HT-29 (cell line): ENCODE measurements at places on chromosomes 12 and 14. TPM values are rescaled to one million over a fixed set of nuclear protein-coding genes. Genes with fewer than 3 reads are reported as not detected.

DNA sequence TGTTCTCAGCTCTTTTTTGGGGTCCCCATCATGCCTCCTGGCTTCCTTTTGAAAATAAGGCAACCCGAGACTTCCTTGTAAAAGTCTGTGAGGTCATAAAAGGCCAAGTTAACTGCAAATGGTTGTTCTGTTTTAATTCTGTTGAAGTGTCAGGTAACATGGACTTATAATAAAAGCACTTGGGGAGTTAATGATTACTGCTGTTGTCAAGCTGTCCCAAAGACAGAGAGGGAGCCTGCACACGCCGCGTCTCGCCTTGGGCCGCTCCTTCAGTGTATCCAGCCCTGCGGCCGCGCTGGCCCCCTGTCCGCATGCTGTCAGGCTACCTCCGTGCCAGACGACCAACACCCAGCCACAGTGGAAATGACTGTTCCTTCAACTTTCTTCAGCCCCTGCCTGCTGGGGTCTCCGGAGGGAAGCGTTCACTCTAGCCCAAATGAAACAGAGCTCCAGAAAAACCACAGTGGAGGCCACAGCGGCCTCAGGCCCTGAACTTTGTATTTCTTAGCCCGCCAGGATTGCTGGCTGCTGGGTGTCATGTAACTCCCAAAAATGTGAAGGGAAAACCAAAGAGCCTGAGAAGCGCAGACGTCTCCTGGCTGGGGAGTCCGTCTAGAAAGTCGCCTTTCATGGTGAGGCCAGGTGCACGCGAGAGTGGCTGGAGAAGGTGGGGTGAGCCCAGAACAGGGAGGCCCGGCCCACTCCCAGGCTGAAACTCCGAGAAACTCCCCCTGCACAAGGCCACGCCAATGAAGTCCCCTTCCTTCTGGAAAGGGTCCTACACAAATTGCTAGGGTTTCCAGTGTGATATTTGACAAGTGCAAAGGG, 189.1 kb downstream of the ZFP36L1 start:
- DNase-seq, result no peak

AMN1 gene
- total RNA-seq, result 2.7 and 4.3 TPM in 2 replicates

GRCh38 chr12:19739195-19739776, 300.0 kb downstream of the AEBP2 start:
- peak; percentile 65 for DNase-seq

DNA sequence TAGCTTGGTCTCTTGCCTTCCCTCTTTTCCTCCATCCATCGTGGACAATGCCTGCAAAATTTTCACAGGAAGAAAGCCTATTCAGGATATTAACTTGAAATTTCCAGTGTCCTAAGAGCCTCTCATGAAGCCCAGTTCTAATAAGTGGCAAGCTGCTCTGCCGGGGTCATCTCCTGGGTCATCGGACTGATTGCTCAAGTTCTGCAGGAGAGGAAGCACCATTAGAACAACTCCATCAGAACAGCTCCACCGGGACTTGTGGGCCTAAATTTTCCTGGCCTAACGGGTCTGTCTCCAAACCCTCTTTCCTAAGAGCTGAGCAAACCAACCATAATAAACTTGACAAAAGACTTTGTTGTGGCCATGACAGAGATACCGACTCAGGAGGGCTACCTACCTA, 13.9 kb downstream of the ERG28 start:
- no peak for DNase-seq

PROX2 gene
- total RNA-seq, result not detected in 2 replicates

DNA sequence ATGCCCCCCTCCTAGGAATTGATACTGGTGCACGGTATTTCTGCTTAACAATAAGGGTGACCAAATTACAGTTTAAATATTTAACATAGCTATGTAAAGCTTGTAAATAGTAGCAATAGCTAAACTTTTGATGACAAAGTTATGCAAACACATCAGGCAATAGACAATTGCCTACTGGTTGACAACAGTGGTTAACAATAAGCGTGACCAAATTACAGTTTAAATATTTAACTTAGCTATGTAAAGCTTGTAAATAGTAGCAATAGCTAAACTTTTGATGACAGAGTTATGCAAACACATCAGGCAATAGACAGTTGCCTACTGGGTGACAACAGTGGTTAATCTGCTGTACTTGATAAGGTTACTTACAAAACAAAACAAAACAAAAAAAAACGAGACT, 886.5 kb upstream of the FLRT2 start:
- DNase-seq, result no peak

DNA sequence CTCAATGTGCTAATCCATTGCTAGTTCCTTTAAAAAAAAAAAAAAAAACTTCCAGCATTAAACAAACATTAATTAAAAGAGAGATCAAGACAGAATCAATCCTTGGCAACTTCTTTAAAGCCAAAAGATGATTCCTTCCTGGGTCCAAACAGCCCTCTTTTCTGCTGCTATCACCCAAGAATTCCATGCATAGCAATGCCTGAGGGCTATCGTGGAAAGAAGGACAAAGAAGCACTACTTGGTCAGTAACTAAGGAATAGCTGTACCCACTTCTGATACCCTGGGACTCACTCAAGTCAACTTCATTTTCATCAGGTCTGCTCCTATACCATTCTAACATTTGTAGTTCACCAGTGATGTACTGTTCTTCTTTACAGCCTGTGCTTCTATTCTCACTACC, 51.8 kb downstream of the SLC38A2 start:
- DNase-seq, result no peak
